ENCODE measurements at places on chromosomes 11 and 22.

DNA sequence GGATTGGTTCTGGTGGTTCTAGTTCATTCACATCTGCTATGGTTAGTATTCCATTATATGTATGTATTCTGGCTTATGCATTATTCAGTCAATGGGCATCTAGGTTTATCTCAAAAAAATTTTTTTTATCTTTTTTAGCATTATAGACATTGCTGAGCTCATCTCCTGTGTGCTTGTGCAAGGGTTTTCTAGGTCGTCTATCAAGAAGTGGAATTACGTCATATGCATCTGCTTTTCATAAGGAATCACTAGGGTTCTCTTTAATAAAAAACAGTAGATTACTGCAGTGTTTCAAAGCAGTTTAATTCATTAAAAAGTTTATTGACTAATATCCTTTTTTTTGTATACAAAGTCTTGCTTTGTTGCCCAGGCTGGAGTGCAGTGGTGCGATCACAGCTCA lies 21.3 kb downstream of the TBC1D22A start:
- DNase-seq = peak; percentile 66

- DNase-seq = peak; percentile 89
Observed at GRCh38 chr11:128052912-128053641, 534.3 kb downstream of the ETS1 start.

GRCh38 chr22:24945430-24945829 lies 1.1 kb downstream of the LHFPL7 start:
- DNase-seq = no peak

DNA sequence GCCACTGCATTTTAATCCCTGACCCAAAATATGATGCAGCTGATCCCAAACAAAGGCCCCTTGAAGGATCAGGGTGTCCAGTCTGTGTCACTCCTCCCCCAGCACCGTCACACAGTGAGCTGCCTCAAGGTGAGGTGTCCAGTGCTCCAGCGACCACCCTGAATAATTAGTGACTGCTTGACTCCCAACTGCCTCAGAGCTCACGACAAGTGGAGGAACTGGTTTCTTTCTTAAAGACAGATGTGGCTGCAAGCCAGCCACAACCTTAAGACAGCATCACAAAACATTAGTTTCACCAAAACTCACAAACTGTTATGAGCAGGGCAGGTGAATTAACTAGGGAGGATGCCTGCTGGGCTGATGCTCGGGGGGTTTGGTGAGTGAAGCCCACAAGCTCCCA lies 74.6 kb downstream of the PIWIL3 start:
- DNase-seq = no peak

DNA sequence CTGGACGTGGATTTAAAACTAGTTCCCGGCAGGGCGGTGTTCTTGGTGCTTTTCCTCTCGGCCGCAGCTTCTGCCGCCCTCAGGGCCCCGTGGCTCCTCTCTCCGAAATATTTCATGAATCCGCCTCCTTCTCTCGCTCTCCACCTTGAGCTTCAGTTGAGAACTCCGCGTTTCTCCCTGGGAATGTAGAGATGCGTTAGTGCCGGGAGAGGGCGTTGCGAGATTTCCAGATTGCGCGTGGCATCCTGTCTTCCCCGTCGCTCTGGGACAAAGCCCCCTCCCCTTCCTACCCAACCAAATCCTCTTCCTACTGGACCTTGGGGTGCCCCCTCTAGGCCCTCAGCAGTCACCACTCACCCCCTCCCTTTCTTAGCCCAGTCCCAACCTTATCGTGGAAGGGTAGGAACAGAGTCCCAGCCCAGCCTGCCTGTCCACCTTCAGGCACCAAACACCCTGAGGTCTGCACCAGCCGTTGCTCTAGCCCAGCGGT lies 15.5 kb upstream of the RAC2 start:
- peak; percentile 46 for DNase-seq

DNA sequence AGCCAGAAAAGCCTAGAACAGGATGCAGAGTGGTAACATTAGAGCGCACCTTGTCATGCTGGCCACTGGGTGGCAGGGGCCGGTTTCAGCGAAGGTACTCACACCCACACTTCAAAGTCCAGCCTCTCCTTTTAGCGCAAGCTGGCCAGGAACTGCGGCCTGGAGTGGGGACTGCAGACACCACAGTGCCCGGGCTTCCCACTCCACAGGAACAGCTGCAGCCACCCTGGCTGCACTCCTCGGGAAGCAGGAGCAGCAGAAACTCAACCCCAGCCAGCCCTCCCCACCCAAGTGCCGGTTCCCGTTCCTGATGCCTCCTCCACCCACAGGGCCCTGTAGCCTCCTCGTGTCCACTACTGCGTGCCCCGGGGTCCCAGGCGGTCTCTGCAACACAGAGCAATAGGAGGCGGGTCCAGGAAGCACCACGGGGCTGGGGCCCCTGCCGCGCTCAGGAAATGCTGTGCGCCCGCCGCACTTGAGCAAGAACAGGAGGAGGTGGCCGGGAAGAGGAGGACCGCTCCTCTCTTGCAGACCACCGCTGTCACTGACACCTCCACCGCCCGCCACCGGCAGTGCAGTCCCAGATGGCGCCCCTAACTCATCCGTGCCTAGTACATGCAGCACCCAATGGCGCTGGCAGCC lies 2.2 kb downstream of the RFPL2 start:
- DNase-seq = peak; percentile 23

DNA sequence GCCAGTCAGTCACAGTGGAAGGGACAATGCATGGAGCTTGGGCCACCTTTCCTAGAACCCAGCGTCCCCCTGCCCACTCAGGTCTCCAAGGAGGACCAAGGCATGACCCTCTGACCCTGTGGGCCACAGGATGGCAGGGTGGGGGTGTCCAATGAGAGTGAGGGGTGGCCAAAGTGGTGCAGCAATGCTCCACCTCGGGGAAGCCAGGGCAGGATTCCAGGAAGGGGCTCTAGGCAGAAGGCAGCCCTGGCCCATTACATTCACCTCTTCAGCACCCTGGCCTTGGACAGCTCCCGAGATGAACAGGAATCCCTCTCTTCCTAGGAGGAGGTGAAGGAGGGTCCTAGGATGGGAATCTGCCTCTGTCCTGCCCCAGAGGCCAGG lies 597.5 kb downstream of the BRD1 start:
- DNase-seq = no peak

DNA sequence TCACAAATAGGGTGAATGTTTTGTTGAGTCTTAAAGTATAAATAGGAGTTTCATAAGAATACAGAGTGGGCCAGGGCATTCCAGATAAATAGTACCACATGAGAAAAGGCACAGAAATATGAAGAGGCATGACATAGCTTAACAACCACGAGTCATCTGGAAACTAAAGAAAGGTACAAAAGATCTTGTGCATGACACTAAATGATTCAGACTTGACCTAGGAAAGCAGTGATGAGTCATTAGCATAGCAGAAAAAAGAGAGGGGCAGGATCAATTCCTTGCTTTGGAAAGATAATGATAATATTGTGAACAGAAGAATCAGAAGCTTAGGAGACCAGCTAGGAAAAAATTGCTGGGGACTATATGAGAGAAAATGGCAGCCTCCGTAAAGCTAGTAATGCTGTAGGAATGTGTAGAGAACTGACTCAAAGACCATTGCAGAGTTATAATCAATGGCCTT lies 47.6 kb upstream of the FIBIN start:
- DNase-seq = peak; percentile 90

DNA sequence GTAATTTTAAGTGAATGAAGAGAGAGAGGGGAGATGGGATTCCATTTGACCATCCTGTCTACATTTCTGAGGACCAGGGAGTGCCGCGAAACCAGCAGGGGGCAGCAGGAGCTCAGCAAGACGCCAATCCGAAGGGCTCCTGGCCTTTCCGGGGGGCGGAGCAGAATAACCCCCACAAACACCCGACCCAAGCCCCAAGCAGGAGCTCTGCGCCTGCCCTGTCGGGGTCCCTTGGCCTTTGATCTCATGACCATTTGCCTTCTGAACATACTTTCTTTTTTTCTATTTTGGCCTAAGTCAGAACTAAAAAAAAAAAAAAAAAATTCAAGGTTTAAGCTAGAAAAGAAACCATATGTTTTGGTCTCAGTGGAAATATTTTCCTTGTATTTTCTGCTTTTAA lies 21.9 kb upstream of the SCN2B start:
- peak; percentile 50 for DNase-seq

- peak; percentile 32 for DNase-seq
Observed at GRCh38 chr11:6979365-6979764, 40.8 kb downstream of the ZNF214 start.

DNA sequence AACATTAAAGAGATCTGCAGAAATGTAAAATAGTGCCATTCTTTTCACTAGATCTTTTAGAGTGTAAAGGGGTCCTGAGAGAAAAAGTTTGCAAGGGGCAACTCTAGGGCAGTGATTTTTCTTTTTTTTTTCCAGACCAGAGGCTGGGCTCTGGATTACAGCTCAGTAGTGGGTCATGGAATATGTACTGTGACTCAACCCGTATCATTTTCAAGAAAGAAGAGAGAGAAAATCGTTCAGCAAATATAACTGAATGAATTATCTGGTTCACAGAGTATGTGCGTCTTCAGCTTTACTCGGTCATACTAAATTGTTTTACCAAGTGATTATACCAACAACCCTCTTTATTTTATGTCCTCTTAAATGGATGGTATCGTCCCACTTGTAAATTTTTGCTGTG lies 3.8 kb downstream of the CEP57 start:
- no peak for DNase-seq

GRCh38 chr11:3129181-3129590 lies 35.9 kb downstream of the OSBPL5 start:
- DNase-seq = no peak

DNA sequence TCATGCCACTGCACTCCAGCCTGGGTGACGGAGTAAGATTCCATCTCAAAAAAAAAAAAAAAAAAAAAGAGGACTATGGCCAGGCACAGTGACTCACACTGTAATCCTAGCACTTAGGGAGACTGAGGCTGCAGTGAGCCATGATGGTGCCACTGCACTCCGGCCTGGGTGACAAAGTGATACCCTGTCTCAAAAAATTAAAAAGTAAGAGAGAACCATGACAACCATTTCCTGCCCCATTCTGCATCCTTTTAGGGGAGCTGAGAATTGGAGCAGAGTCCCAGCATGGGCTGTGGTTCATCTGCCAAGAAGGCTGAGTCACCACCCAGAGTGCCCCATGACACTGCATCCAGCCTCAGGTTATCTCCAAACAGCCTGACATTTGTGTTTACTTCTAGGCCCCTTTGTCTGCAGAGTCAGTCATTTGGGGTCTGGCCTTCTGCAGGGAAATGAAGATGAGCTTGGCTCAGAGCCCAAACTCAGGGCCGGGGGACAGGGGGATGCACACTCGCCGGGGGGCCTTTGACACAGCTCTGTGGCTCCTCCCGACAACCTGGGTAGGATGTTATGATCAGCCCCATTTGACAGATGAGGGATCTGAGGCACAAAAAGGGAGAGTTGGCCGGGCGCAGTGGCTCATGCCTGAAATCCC lies 4.7 kb downstream of the CSDC2 start:
- DNase-seq = peak; percentile 70

DNA sequence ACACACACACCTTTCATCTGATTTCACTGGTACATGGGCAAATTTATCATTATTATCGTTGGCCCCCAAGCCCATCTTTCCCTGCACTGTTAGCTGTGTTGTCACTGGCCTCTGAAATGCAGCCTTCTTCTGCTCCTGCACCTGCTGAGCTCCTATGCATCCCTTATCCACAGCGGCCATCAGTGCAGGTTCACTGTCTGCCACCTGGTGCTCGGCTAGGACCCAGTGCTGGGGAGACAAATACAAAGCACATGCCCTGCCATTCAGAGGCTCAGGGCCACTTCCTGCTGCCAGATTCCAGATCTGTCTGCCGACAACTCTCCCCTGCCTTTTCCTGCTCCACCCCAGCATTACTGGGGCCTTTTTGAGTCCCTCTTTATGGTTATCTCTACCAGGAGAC lies 1205.4 kb downstream of the TBC1D22A start:
- DNase-seq = no peak

- DNase-seq = peak; percentile 51
Observed at GRCh38 chr11:68998390-68998911, 14.6 kb downstream of the MRGPRF start.

DNA sequence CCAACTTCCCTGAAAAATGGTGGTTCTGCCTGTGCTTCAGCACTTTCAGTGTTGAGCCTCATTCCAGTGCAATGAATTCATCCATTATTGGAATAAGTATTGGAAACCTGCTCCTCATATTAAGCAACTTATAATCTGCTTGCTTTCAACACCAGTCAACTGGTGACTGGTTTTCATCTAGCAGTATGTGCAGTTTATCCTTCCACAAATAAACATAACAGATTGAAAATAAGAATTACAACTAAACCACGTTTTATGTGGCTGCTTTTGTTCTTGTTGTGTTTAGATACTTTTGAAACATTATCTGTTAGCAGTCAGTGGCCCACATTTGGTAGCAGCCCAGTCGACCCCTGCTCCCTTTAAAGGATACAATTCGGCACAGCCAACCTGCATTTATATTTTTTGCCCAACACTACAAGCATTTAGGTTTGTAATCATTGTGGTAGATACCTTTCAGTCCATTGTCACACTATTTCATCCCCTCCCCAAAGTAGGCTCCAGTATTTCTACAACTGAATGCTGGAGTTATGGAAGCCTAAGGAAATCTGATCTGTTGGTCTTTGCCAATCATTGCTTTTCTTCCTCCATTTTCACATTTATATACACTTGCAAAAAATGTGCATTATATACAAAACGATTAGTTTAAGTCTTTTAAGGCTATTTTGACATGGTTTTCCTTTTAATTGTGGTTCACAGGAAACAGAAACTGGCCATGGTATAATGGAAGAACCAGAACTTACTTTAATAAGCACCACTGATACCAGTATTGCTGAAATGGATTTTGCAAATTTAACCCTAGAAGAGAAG lies 13.1 kb downstream of the TAF1D start:
- peak; percentile 54 for DNase-seq

DNA sequence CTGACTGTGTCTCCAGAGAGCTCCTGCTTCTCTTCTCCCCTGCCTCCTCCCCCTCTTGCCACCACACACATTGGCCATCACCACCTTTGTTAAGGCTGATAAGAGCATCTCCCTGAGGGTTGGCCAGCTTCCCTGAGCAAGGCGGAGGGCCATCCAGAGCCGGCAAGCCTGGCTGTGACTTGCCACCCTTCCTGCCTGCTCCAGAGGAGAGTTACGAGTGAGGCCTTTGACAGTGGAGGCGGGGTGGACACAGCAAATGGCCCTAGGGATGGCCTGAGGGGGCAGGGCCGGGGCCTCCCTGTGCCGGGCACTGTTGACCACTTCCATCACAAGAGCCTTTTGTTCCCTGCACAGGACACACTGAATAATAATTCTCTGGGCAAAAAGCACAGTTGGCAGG lies 5.4 kb downstream of the FREY1 start:
- no peak for DNase-seq

Measured in AG10803 (cell line).